Smooth muscle cell of the brain vasculature (primary cell): ENCODE measurements at places on chromosomes 1 and 21.

DNA sequence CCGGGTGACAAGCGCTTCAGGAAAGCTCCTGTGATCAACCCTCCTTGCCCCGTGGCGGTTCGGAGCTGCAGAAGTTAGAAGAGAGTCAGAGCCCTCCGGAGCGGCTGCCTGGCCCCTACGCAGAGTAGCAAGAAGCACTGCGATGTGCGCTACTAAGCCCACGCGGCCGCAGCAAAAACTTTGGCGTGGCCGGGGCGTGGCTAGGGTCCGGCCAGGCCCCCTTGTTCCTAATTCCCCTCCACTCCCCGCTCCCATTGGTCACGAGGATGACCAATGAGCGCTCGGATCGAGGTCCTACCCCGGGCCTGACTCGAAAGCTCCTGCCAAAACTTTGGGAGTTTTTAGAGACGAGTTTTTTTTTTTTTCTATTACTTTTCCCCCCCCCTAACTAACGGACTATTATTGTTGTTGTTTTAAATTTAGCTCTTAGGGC, at the start of gene HLX:
HLX (plus strand) TSS at position 368 of the 433 bp plus-strand sequence. CDS start 415 bp downstream, outside the sequence.
- no peak for DNase-seq

GRCh38 chr1:229432116-229432461, 1.8 kb downstream of the ACTA1 start:
- DNase-seq: no peak

DNA sequence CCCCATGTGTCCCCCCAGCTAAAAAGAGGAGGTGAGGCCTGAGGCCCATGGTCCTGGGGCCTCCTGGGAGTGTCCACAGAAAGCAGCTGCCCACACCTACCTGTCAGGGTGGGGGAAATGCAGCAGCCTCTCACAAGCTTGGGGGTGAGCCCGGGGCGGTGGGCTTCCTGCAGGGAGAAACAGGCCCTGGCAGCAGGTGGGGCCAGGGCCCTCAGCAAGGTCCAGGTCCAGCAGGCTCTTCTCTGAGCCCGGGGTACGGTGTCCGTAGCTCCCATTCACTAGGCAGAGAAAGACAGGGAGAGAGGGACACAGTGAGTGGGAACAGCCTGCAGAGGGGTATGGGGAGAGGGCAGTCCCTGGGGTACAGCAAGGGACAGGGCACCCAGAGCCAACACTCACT, 139.0 kb downstream of the GLIS1 start:
- no peak for DNase-seq

GRCh38 chr1:107344268-107344760, 203.5 kb downstream of the NTNG1 start:
- DNase-seq: no peak

- DNase-seq: no peak
Observed at GRCh38 chr1:3054474-3054873, 14.5 kb upstream of the PRDM16 start.
